ENCODE measurements at places on chromosomes 1 and 21.

DNA sequence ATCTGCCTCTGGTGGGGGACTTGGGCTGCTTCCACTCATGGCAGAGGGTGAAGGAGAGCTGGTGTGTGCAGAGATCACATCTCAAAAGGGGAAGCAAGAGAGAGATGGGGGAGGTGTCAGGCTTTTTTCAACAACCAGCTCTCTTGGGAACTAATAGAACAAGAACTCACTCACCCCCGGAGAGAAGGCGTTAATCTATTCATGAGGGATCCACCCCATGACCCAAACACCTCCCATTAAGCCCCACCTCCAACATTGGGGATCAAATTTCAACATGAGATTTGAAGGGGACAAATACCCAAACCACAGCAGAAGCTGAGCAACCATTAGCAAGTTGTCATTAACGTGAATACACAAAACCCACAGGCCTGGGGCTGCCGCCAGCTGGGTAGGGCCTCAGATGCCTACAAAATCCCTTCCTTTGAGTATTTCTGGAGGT lies 12.0 kb upstream of the VWA5B1 start:
- no peak for DNase-seq

DNA sequence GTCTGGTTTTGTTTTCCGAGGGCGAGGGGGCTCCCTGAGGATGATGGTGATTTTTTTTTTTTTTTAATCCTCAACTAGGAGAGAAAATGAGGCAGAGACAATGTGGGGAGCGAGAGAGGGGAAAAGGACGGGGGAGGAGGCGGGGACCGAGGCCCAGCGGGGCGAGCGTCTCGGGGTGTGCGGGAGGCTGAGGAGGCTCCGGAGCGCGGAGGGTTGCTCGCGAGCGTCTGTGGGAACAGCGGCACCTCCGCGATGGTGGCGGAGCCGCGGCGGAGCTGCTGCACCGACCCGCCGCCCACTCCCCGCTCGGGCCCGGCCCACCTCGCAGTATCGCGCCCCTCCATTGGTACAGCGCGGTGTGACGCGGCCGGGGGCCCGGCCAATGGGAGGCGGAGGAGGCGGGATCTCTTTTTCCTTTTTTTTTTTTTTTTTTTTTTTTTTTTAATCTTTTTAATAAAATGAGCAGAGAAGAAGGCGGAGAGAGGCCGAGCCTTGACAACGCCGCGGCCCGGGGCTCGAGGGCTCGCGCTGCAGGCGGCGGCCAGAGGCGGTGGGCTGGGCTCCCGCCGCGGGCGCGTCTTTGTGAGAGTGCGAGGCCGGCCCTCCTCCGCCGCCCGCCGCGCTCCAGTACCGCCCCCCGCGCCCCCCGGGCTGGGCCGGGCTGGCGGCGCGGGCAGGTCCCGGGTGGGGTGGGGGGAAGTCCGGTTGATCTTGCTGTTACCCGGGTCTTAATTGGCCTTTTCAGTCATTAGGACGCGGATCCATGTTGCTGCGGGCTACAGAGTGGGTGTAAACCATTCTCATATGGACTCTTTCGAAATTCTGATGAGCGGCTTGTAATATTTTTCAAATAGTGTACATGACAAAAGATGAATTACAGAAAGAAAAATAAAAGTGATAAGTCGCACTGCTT lies at the start of gene RERE:
RERE (minus strand) TSS at position 229 of the 913 bp plus-strand sequence.
- DNase-seq: peak; percentile 98

- no peak for DNase-seq
Observed at GRCh38 chr1:81808760-81809159, 8.0 kb downstream of the ADGRL2 start.

- no peak for DNase-seq
Observed at GRCh38 chr21:36750576-36750959, 51.7 kb downstream of the SIM2 start.

- DNase-seq: no peak
Observed at GRCh38 chr1:3976821-3977220, 76.7 kb upstream of the C1orf174 start.

DNA sequence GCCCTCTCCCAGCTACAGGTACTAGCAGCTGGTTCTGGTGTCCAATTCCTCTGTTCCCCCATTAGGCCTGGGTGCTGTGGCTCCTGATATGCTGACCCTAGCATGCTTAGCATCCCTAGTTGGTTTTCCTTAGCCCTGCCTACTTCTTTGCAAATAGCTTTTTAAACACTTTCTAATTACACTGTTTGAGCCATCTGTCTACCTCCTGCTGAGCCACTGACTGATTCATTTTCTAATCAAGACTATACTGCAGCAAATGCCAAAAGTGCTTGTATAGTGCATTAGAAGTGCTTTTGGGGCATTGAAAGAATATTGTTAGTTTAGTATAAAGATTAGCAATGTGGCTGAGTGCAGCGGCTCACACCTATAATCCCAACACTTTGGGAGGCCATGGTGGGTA lies 36.3 kb downstream of the ERICH3 start:
- no peak for DNase-seq

GRCh38 chr1:65069011-65069565 lies 78.9 kb upstream of the AK4 start:
- DNase-seq: no peak

DNA sequence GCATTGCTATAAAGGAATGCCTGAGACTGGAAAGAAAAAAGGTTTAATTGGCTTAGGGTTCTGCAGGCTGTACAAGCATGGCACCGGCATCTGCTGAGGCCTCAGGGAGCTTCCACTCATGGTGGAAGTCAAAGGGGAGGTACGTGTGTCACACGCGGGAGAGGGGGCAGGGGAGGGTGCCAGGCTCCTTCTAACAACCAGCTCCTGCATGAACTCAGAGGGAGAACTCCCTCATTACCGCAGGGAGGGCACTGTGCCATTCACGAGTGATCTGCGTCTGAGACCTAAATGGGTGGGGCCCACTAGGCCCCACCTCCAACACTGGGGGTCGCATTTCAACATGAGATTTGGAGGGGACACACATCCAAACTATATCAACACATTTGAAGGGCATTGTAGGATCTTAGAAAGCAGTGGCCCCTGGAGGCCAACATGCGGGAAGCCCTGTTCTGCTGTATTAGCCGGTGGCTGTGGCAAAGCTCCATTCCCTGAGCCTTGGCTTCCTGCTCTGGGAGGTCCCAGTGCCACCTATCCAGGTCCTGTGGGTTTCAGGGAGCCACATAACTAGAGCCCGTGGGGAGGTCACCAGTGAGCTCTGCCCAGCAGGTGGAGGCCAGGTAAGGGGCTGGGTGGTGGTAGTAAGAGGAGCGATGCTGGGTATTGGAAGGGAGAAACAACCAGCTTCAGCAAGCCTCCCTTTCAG lies 10.0 kb downstream of the WNT3A start:
- DNase-seq: no peak

All from stimulated activated CD4-positive, alpha-beta T cell treated with anti-CD3 and anti-CD28 coated beads, Interleukin-2, amount 100 ng/mL, for 48 hours (primary cell).